ENCODE measurements at places on chromosomes 1 and 21.
A peak's percentile ranks its signal among the peaks of the same experiment; 100 is the strongest.

DNA sequence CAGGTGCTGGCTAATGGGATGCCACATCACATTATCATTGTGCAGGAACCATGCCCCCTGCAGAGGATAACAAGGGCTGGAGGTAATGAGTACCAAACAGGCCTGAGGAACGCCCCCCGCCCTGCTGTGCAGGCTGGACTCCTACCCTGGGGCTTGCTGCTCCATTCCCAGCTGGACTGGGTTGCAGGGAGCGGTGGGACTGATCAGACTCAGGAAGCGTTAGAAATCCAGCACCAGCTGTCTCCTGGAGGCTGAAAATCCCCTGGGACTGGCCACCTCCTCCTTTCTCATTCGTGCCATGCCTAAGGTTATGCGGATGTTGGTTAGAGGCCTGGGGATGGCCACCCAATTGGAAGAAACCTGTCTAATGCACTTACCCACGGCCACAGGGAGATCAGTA is 36.9 kb upstream of the POU3F1 start:
- peak; percentile 34 for DNase-seq

- DNase-seq = no peak
These were observed 4.4 kb upstream of the FMO2 start for GRCh38 chr1:171180670-171181069.

- no peak for DNase-seq
These were observed 52.1 kb upstream of the LAPTM5 start for GRCh38 chr1:30809514-30810263.

DNA sequence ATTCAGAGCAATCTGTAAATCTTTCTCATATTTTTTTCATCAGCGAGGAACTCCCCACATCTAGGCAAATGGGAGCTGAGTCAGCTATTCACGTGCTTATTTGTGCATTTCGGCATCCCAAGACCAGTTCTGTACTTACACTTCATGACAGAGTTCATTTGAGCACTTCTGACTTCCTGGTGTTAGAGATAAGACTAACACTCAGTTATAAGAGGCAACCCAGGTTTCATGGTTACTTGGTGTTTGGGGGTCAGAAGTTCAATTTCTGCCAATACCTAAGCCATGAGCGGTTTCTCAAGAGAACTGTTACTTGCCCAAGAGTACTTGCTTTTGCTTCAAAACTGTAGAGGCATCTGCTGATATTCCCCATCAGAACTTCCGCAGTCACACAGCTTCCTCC is 24.1 kb upstream of the DESI2 start:
- DNase-seq = no peak

- no peak for DNase-seq
These were observed 101.1 kb downstream of the RHOU start for GRCh38 chr1:228836427-228836826.

DNA sequence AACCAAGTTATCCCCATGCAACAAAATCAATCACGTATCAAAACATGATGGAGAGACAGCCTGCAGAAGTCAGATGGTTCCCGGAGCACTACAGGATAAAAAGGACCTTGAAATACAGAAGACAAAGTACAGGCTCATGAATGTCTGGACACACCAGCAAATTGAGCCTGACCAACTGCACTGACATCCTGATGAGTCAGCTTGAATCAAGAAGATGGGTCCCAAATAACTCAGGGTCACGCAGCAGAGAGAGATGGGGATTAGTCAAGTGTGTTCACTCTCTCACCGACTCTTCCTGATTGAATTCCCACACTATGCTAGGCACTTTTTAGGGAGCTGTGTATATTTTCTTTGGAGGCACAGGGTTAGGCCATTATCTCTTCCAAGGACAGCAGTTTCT is 71.1 kb upstream of the DIRAS3 start:
- DNase-seq = no peak

GRCh38 chr1:199489594-199489993 is 537.9 kb upstream of the NR5A2 start:
- DNase-seq = no peak

GRCh38 chr1:40628903-40629292 is 36.6 kb downstream of the RIMS3 start:
- no peak for DNase-seq

GRCh38 chr1:214247501-214248041 is 33.4 kb upstream of the SMYD2 start:
- no peak for DNase-seq

GRCh38 chr21:36454706-36455105 is 25.2 kb downstream of the CLDN14 start:
- no peak for DNase-seq

GRCh38 chr1:36467700-36468455 is 3.7 kb upstream of the MRPS15 start:
- no peak for DNase-seq

GRCh38 chr1:41532206-41532975 is 47.9 kb upstream of the EDN2 start:
- no peak for DNase-seq

GRCh38 chr1:181506563-181507353 is 23.4 kb downstream of the CACNA1E start:
- DNase-seq = no peak

DNA sequence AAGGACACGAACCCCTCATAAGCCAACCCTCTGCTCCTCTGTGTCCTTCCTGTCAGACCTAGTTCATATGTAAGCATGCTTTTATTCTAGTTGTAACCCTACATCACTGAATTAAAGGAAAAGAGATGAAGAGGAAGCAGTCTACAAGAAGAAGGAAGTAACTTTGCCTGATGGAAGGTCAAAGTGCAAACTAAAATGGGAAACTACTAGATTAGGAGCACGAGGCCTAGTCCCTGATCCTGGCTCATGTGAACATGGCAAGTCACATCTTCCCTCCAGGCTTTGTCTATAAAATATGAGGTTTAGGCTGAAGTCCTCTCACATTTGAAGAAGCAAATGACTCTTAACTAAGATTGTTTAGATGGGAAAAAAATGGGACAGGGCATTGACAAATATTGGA is 13.2 kb downstream of the ZMYND12 start:
- DNase-seq = no peak

DNA sequence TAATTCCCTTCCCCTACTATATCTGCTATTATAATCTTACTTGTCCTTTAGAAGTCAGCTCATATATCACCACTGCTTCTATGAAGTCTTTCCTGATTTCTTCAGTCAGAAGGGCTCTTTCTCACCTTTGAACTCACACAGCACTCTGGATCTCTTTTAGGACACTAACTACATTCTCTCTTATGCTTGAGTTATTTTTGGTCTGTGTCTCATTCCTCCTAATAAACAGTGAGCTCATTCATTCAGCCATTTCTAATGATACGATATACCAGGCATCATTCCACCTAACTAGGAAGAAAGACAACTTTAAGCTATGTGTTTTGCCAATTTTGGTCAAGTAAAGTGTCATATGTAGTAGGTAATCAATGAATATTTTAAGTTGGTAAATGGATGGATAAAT is 1.2 kb upstream of the STYXL2 start:
- DNase-seq = no peak

DNA sequence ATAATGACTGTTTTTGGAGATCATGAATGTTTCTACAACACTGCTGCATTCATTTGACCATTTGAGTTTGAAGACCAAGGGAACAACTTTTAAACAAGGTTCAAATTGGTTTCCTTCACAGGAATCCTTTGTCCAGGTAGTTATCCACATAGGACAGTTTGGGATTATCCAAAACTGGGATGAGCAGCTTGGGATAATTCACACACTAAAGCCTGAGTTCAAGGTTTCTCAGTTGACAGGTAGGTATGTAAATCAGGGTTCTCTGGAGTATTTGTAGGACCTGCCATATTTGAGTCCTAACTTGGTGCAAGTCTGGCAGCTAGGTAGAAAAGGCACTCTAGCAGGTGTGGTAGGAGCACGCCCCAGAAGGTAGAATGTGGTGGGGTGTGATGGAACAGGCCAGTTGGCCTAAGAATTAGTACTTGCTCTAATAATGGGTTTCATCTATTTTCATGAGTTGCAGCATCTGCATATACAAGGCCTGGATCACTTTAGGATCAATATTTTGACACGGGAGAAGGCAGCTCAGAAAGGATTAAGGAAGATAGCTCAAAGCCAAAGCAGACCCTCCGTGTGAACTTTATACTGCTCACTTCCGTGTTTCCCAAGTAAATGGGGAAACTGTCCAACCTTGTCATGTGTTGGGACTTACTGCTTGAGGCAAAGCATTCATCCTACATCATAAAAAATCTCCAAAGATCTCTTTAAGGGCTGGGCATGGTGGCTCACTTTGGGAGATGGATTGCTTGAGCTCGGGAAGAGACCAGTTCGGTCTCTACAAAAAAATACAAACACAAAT is 14.1 kb upstream of the RAB42 start:
- DNase-seq = no peak

- DNase-seq = peak; percentile 35
These were observed 28.3 kb downstream of the GADD45A start for GRCh38 chr1:67713057-67713846.

- DNase-seq = no peak
These were observed 100.6 kb upstream of the ACTL8 start for GRCh38 chr1:17654519-17654918.

DNA sequence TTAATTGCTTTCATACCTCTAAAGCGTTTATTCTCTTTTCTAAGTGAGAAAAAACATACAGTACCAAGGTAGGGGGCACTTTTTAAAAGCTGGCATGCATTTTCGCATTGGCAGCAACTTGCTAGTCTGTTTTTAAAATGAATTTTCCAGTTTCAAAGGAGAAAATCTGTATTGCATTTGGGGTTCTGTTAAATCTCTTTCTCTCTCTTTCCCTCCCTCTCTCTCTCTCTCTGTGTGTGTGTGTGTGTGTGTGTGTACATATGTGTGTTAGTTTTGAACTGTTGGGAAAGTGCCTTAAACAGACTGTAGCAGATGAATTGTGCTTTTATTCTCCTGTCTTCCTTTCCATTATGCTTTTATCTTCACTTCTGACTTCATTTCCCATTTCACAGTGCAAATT is 7.3 kb downstream of the NIBAN1 start:
- no peak for DNase-seq

DNA sequence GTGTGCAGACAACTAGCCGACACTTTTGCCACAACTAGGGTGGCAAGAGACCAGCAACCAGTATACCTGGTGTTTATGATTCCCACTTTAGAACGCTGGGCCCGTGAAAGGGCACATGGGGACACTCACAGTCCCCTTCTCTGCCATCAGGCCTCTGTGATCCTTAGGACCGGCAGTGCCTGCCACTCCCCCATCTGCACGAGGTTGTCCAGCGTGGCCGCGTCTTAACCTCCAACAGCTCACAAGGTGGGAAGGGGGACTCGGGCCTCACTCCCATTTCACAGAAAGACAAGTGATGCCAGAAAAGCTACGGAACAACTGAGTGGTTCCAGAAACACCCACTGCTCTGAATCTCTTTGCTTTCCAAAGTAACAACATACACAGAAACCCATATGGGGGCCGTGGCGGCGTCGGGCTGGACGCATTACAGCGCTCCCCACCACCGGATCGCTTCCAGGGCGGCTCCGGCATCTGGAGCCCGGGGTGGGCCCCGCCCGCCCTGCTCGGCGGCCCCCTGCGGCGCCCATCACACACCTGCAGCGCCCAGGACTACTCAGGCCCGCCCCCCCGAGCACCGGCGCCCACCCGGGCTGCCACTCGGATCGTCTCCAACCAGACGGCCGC is 1.0 kb downstream of the ZNF496 start:
- DNase-seq = no peak

GRCh38 chr1:159120317-159120716 is 43.8 kb upstream of the AIM2 start:
- DNase-seq = no peak

DNA sequence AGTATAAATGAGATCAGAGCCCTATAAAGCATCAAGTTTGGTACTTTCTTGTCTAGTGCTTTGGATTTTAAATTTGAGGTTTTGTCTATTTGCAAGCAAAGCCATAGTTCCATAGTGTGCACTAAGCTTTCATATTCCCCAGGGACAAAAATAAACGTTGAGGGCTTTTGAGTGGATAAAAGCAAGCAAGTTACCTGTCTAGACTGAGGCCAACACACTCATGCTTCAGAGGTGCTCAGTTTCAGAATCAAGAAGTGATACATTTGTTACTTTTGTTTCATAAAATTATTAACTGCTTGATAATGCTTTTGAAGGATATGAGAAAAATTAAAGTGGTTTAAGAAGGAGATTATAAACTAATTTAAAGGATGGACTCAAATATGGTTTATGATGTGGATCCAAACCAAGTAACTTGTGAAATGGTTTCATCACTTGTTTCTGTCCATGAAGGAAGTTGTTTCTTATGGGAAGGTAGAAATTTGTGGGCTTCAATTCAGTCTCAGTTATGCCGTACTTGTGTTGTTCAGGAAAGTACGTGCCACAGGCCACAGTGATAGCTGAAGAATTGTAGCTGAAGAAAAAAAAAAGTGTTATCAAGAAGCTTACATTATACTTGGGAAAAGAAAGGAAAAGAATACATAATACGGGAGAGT is 71.2 kb downstream of the CHRM3 start:
- DNase-seq = no peak

DNA sequence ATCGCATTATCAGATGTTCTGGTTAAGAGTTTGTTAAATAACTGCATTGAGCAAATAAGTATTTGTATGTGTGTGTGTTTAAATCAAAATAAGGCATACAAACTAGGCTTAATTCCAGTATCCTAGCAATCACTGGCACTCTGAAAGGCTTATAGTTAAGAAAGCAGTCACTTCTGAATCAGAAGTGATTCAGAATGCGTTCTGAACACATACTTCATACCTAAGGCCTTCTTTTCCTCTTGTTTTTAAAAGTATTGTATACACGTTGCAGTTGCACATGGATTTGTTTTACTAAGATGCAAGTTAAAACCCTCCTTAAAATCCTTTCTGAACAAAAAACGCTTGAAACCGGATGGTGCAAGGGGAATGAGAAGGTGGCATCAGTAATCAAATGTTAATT is 238.4 kb upstream of the DMRTA2 start:
- no peak for DNase-seq

DNA sequence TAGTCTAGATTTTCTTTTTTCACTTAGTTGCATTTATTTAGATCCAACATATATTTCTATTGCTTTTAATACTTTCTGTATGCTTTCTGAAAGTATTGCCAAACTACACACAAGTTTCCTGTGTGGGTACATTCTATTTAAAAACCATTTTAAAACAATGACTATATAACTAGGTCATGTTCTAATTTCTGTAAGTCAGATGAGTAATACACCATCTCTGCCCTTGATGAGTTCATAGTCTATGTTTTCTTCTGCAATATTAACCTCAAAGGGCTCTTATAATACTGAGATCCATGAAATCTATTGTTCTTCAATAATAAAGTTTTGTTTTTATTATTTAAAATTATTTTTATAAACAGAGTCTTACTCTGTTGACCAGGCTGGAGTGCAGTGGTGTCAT is 68.3 kb downstream of the RNASEL start:
- DNase-seq = no peak

DNA sequence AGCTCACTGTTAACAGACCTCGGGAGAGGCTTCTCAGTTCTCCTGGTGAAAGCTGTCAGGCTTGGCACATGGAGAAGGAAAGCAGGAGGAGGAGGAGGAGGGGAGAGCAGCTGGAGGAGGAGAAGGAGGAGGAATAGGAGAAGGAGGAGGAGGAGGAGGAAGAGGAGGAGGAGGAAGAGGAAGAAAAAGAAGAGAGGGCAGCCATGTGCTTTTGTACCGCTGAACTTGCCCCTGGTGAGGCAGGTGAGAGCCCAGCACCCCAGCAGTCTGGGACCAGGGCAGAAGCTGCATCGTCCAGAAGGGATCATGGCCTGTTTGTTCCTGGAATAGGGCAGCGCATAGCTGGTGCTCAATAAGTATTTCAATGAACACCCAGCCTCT is 21.3 kb upstream of the GRHL3 start:
- DNase-seq = no peak

Data from NCI-H2171 (cell line).